ENCODE measurements at places on chromosomes 12 and 14.
A peak's percentile ranks its signal among the peaks of the same experiment; 100 is the strongest.

- DNase-seq: no peak
Measured at GRCh38 chr14:64918216-64918615, 4.0 kb downstream of the CHURC1 start.

- no peak for DNase-seq
Measured at GRCh38 chr12:5014269-5014668, 29.4 kb upstream of the KCNA5 start.

DNA sequence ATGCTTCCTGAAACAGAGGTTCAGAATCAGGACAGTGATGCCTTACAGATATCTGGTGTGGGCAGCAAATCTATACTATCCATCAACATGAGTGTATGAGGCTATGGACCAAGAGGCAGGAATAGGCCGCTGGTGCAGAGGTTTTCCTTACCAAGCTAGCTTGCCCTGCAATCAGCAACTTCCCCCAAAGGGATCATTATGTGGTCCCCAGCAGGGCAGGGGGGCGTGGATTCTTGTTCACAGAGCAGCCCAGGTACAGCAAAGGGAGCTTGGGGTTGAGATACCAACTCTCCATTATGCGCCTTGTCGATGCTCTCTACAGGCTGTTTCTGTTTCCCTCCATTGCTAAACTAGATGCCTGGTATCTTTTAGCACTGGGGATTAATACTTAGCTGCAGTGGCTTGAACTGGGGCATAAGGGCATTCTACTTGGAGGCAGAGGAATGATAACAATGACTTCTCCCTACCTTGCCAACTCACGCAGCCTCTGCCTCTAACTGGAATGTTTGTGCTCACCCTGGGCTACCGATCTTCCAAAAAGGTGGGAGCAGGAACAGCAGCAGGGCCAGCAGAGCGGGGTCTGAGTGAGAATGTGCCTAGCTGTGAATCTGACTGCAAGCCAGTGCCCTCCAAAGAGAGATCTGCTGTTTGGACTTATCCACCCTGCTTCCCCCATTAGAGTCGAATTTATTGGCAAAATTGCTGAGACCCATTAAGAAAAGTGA lies 10.3 kb upstream of the KRT1 start:
- DNase-seq: no peak

DNA sequence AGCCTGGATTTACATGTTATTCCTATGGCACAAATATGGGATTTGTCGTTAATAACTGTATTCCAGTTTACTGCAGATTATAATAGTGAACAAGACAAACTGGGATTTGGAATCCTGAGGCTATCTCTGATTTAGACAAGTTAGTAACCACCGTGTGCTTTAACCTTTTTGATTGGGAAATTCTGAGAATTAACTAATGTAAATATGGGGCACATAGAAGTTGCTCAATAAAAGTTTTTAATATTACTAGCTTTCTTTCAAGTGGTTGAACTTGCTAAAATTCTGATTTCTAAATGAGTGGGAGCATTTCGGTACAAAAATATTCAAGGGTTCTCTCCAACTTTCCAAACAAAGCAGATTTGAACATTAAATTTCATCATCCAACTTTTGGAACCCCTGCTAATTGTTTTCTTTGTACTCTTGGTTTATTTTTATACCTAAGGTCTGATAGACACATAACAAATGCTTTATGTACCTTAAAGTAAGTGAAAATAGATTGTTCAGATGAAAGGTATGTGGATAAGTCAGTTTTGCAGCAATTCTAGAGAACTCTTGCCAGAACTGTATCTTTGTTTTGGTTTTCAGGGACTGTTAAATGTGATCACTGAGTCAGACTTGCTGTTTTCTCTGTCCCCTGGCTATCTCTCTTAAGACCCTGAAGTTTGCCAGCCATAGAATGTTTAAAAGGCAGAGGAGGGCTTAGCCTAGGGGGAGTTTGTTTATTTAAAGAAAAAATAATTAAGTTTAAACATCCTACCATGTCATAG lies 57.5 kb downstream of the FRS2 start:
- DNase-seq: no peak

DNA sequence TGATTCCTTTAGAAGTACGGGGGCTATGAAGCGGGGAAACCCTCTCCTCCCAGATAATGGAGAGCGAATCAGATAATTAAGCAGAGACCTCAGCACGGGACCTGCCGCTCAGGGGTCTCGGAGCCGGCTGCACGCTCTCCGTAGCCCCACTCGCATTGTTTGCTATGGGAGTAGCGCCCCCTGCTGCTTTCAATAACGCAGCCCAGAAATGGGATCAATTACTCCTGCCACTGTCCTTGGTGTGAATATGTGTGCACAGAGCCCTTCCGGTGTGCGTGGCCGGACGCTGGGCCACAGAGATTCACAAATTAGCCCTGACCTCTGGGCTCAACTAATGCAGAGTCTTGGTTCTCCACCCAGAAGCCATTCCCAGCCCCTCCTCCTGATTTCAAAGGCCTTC lies 76.4 kb upstream of the TMEM132C start:
- no peak for DNase-seq

- DNase-seq: no peak
Measured at GRCh38 chr12:124507188-124508109, 60.0 kb downstream of the NCOR2 start.

GRCh38 chr14:70871863-70872677 lies 35.2 kb upstream of the PCNX1 start:
- no peak for DNase-seq

DNA sequence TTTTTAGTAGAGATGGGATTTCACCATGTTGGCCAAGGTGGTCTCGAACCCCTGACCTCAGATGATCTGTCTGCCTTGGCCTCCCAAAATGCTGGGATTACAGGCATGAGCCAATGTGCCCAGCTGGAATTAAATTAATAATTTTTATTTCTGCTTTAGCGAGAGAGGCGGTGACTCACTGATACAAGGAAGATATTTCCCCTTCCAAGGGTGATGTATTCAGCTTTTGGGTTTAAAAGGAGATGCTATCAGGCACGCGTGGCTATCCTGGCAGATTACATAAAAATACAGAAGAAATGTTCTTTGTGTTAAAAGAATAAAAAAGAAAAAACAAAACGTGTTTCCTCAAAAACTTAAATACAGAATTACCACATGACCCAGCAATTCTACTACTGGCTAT lies 12.4 kb upstream of the P2RX7 start:
- no peak for DNase-seq

DNA sequence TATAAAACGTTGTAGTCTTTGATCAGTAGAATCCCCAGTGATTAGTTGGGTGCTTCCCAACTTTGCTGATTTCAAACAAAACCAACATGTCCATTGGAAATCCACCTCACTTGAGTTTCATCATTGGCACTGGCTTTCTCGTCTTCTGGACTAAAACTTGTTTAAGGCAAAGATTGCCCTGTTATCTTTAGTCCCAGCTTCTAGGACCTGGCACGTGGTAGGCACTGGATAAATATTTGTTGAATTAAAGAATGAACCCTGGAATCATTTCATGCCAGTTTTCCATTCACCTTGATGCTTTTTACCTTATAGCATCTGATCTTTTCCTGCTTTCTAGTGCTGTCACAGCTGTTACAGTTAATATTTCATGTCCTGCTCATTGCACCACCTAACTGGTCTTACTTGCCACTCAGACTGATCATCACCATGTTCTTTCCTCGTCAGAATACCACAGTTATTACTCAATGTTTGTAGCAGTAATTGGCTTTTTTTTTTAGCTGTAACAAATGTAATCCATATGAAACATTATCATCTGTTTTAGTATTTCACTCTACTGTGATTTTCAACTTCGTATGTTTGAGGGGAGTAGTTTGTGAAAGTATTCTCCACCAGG lies 7.3 kb upstream of the C12orf50 start:
- no peak for DNase-seq

GRCh38 chr12:78820946-78821345 lies 43.6 kb upstream of the SYT1 start:
- no peak for DNase-seq

GRCh38 chr12:114441039-114441383 lies 35.1 kb upstream of the TBX5 start:
- DNase-seq: no peak

GRCh38 chr14:102923201-102923924 lies 900 bp downstream of the AMN start:
- DNase-seq: no peak

DNA sequence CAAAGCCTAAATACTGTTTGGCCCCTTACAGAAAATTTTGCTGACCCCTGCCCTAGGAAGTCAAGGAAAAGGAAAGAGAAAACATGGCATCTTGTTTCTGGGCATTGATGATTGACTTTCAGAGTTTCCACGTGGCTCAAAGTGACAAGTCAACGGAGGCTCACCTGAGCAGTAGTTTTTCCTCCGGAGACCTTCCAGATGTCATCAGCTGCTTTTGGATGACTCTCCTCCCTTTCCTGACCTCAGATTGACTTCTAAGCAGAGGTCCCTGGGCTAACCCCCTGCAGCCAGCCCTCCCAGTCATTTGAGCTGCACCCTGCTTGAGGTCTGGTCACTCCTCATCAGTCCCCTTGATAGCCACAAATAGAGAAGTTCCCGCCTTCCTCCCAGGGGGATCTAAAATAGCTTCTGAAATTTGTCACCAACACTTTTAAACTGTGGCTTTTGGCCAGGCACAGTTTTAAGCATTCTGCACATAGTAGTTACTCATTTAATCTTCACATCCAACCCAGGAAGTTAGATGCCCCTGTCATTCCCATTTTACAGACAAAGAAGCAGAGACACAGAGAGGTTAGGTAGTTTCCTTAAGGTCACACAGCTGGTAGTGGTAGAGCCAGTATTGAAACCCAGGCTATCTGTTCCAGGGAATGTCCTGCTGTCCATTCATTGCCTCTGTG lies 143.4 kb downstream of the CHST11 start:
- DNase-seq: no peak

DNA sequence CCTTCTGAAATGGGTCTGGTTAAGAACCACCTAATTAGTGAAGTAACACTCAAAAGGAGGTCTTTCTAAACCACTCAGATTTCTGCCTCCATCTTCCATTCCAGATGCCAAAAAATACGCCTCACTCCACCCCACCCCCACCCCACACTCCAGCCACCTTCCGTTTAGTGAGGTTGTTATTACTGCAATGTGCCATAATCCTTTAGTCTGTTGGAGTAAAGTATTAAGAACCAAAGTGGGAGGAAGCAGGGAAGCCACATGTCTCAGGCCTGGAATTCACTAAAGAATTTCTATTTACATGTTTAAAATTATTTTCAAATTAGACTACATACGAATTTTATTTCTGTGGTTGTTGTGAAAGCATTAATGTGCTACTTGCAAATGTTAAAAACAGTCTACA lies 7.4 kb downstream of the KIF21A start:
- DNase-seq: no peak

- DNase-seq: no peak
Measured at GRCh38 chr12:107840186-107840585, 65.7 kb downstream of the ASCL4 start.

DNA sequence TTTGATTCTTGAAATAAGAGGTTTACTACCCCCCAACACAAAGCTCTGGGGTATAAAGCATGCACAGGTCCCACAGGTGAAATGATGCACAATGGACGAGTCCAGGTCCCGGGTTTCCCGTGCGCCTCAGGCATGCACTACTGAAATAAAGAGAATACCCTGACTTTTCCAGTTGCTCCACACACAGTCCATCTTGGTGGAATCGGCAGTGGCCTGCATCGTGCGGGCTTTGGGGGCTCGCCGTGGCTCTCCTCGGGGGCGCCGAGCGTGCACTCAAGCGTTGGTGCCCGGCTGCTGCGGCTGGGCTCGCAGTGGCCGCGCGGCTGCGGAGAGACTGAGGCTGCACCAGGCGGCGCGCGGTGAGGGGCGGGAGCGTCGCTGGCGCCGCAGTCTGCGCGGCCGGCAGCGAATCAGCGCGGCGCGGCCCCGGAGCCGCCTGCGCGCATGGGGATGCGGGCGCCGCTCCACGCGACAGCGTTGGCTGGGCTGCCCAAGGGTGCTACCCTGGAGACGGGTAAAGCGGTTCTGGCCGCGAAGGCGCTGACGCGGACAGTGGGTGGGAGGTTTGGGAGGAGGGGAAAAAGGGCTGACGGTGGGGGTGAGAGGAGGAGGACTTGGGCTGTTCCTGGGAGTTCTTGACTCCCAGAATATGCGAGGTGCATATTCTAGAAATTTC lies 53.8 kb upstream of the CCDC175 start:
- peak; percentile 60 for DNase-seq

DNA sequence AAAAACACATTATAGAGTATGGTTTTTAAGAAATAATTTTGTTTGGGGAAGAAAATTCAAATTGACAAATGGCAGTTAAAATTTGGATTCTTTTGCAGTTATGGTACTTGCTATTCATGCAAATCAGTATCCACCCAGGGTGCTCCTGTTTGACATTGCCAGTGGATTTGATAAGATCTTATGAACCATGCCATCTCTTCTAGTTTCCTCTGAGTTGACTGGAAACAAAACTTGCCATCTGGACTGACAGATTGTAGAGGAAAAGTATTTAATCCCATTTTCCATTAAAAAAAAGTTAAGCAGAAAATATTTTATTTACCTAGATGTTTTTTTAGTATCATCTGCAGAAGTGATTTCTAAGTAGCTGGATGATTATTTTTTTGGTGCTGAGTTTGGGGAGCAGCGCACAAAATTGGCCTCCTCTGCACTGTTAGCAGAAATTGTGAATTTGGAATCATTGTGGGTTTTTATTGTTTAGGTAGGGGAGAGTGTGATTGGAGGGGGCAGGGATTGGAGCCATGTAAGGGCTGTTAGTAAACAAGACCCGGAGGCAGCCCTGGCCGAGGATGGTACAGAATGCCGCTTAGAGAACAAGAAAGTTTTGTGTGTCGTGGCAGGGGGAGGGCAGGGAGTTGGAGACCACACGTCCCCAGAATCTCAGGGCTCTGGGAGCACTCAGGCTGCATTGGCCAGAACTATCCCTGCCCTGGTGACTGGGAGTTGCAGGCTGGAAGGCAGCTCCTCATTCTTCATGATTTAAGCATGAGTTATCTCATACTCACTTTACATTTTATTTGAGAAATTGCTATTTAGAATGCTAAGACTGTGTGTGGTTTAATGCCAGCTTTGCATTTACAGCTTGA lies 56.6 kb downstream of the WDR20 start:
- DNase-seq: no peak

- DNase-seq: no peak
Measured at GRCh38 chr12:56190695-56191155, 1.4 kb upstream of the SMARCC2 start.

DNA sequence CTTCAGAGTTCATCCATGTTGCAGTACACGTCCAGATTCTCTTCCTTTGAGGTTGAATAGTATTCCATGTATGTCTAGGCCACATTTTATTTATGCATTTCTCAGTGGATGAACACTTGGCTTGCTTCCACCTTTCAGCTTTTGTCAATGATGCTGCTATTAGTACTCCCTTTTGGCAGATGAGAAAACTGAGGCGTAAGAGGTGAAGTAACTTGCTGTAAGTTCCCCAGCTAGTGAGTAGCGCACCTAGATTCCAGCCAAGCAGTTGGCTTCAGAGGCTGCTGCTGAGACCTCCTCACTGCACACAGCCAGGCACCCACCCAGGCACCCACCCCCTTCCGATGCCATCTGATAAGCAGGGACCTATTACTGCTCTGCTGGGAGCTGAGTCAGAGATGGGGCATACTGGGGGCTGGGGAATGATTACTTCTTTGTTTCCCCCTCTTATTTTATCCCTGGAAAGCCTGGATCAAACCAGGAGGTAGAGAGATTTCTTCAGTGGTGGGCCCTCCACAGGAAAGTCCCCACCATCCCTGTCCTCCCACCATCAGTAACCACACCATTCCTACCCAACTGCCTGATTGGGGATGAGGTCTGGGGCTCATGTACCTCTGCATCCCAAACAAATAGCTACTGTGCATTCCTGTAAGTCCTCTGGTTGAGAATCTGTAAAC lies 234.6 kb downstream of the PCNX1 start:
- no peak for DNase-seq

Data from NCI-H1436 (cell line).